ENCODE measurements at places on chromosomes 13 and 19.
A peak's percentile ranks its signal among the peaks of the same experiment; 100 is the strongest.

GRCh38 chr19:33883859-33884519 is 87.3 kb downstream of the KCTD15 start:
- no peak for DNase-seq

DNA sequence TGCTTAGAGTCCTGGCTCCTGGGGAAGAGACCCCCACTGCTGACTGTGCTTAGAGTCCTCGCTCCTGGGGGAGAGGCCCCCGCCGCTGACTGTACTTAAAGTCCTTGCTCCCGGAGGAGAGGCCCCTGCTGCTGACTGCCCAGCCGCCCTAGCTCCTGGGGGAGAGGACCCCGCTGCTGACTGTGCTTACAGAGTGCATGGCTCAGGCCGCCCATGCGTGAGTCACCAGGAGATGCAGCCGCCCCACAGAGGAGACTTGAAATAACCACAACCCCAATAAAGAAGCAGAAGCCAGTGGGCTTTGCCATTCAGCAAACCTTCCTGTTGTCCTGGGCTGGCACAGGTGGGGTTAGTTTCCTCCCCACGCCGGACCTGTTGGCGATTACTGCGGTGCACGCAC is 79.2 kb upstream of the C13orf46 start:
- DNase-seq, result no peak

DNA sequence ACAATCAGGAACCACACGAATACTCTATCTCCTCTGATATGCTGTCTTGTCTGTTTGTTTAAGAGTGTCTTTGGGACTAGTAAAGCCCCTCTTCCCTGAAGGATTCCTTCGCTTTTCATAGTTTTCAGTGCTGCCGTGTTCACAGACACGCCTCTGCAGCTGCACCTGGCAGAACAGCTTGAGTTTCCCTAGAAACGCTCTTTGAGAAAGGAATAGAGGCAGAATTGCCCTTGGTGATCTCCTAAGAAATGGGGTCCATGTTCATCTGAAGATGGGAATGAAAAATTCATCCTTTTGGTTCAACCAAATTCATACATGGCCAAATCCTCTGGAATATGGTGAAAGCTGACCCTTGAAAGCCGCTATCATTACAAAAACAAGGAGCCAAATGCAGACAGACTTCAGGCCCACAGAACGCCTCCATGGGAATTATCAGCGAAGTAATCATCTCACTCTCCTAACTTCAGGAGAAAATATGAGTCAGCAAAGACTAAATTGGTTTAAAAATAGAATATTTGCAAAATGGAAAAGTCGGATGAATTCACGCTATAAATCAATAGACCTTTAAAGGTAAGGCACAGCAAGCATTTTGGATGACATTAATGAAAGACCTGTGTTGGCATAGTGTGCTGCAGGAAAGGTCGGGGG is 5.5 kb downstream of the SACS start:
- no peak for DNase-seq

DNA sequence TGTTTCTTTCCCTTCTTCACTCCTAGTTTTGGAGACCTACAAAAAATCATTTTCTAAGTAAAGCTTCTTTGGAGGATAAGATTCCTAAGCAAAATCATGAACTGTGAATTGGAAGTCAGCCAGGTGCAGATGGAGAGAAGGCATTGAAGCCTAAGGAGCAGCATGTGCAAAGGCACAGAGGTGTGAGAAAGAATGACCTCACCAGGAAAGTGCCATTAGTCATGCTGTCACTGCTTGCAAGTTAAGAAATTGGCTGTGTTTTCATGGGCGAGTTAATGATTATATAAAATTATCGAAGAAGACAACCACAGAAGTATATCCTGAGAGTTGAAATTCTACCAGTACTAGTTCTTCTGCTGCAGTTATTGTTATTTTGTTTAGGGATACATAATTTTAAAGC is 80.3 kb upstream of the KLHL1 start:
- DNase-seq, result no peak

- DNase-seq, result peak; percentile 70
Observed at GRCh38 chr19:19460761-19461265, 54.5 kb downstream of the TSSK6 start.

DNA sequence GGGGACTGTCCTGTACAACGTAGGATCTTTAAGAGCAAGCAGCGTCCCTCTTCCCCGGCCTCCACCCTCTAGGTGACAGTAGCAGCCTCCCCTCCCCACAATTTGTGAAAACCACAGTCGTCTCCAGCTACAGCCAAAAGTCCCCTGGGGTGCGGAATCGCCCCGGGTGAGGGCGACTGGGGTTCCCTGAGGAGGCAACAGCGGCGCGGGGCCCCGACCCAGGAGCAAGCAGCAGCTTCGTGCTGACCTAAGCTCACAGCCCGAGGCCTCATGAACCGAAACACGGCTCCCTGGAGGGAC is 322 bp downstream of the ZNF558 start:
- no peak for DNase-seq

DNA sequence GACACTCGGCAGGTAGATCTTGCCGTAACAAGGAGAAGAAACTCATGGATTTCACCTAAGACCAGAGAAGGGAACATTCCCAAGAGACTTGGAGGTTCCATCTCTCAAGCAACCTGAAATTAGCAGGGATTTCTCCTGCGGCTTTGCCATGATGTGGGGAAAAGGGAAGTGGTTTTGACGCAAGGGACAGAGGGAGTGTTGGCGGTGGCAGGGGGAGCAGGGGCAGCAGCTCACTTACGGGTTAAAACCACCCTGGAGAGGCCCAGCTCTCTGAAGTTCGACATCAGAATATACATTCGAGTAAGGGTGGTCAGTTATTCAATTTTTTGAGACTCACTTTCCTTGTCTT is 76.1 kb upstream of the POMP start:
- DNase-seq, result no peak

DNA sequence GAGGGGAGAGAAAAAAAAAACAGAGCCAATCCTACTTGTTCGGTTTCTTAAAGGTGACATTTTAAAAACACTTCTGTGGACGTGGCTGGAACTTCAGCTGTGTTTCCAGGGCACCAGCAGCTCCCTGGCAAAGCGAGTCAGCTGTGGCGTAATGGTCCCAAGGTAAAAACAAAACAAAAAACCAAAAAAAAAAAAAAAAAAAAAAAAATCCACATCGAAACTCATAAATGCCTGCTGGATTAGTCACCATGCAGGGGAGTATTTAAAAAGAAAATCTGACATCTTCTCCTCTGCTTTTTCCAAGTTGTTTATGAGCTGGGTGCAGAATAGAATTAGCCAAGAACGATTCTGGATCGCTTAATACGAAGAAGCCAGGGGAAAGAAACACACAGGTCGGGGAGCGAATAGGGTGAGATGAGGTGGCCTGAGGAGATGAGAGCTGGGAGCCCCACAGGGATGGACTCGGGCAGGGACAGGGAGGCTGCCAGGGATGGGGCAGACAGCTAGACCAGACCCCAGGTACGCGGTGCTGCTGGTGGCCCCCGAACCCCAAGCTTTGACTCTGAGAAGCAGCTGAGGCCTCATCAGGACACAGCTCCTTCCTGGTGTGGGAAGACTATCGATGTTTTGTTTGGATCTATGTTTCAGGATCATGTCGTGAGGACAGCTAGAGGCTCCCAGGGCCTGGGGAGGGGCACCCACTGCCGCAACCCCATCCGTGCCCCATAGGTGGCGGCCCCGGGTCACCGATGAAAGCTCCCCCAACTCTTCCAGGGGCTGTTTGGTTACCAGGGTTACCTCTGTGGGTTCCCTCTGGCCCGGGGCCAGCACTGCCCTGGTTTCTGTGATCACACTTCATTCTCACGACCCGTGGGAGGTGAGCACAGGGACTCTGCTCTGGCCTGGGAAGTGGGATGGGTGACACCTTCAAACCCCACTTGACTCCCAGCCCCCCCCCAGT is 3.1 kb upstream of the CTXN1 start:
- peak; percentile 78 for DNase-seq

DNA sequence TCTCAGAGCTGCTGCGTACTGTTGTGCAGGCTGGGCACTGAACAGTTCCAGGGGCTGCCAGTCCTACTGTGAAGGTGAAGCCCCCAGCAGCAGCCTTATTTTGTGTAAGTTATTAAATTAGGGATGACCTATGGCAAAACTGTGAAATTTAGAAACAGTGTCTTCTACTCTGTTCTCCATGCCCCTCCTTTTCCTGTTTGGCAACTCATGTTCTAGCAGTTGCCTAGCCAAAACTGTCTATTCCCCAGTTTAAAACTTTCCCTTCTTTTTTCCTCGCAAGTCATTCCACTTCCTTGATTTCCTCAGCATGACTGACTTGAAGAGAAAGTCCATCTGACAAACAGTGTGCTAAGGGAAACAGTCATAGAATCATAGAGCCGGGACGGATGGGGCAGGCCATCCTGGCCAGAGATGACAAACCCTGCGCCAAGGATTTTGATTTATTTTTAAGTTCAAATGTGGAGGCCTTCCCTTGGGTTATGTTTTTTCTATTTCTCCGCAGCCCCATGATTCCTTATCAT is 78.1 kb upstream of the OLFM4 start:
- no peak for DNase-seq

Measured in CD4-positive, alpha-beta T cell treated with Interleukin-17A for 1 hour (primary cell).